ENCODE measurements at places on chromosomes 4 and X. TPM values are rescaled to one million over a fixed set of nuclear protein-coding genes. Genes with fewer than 3 reads are reported as not detected.

DNA sequence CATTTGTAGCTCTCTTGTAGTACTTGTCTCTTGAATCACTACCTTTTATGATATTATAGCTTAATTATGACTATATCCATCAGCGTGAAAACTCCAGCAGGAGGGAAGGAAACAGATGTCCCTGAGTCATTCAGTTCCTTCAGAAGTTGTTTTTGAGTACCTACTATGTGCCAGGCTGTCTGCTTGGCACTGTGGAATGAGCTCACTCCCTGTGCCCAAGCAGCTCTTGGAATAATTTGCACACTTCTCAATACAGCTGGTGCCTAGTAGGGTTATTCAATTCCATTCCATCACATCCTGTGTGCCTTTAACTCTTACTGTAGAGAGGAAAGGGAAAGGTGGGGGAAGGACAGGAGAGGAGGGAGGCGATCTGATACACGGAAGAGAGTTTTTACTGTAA, 77.1 kb downstream of the NFKB1 start:
- no peak overlapping the region for H3K4me3 ChIP-seq
- H3K27me3 ChIP-seq: no peaks in the 10 kb centered on the region
- H3K36me3 ChIP-seq: peaks cover under 1% of the 10 kb centered on the region

The BEX3 gene
- total RNA-seq: 595 TPM

DNA sequence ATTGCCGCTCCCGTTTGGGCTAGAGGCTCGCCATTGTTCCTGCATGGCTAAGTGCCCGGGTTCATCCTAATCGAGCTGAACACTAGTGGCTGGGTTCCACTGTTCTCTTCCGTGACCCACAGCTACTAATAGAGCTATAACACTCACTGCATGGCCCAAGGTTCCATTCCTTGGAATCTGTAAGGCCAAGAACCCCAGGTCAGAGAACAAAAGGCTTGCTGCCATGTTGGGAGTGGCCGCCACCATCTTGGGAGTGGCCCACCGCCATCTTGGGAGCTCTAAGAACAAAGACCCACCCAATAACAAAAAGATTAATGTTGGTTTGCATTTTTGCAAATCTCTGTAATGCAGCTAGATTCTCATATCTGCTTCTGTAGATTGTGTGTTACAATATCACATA, 299.0 kb downstream of the DCHS2 start:
- no peaks in the 10 kb centered on the region for H3K36me3 ChIP-seq
- no peak overlapping the region for H3K27ac ChIP-seq
- H3K4me1 ChIP-seq: no peaks in the 10 kb centered on the region
- no peaks in the 10 kb centered on the region for H3K27me3 ChIP-seq

The PDLIM3 gene
- 4.3 TPM for total RNA-seq

The UGT2A1 gene
- not detected for total RNA-seq

DNA sequence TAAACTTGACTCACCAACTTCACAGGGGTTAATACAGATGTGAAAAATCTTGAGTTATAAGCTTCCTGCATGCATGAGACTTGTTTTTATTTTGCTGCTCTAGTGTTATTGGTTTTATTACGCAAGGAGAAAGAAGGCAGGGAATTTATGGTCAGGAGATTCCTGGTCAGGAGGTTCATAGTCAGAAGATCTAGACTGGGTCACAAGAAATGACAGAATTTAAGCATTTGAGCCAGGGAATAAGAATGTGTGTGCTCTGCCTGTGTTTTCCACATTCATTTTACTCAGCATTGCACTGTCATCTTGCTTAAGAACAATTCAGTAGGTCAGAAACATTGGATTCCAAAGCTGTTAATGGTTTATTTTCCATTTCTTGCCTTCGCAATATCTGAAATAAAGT, 2522.1 kb downstream of the ARAP2 start:
- no peaks in the 10 kb centered on the region for H3K36me3 ChIP-seq

- H3K36me3 ChIP-seq: no peaks in the 10 kb centered on the region
- H3K4me1 ChIP-seq: no peaks in the 10 kb centered on the region
- H3K27me3 ChIP-seq: no peaks in the 10 kb centered on the region
- DNase-seq: no peak
- H3K27ac ChIP-seq: no peak overlapping the region
These were observed 111.9 kb upstream of the UNC5C start for GRCh38 chr4:95660719-95661118.

GRCh38 chr4:143046454-143046853, 138.3 kb upstream of the USP38 start:
- H3K36me3 ChIP-seq: no peaks in the 10 kb centered on the region
- H3K4me1 ChIP-seq: no peaks in the 10 kb centered on the region
- no peak overlapping the region for H3K27ac ChIP-seq
- DNase-seq: no peak

GRCh38 chr4:75048208-75048879, 115.4 kb downstream of the PARM1 start:
- no peaks in the 10 kb centered on the region for H3K36me3 ChIP-seq
- H3K27me3 ChIP-seq: no peaks in the 10 kb centered on the region
- peaks cover 5% of the 10 kb centered on the region for H3K4me1 ChIP-seq

The ZNF157 gene
- 0.97 TPM for total RNA-seq

The PAK3 gene
- total RNA-seq: 0.89 TPM

The TMEM156 gene
- total RNA-seq: not detected

- DNase-seq: no peak
- H3K4me1 ChIP-seq: peaks cover 3% of the 10 kb centered on the region
- no peaks in the 10 kb centered on the region for H3K27me3 ChIP-seq
These were observed 31.1 kb upstream of the PDLIM3 start for GRCh38 chr4:185566425-185566824.

The ZNF275 gene
- total RNA-seq: 11.0 TPM

DNA sequence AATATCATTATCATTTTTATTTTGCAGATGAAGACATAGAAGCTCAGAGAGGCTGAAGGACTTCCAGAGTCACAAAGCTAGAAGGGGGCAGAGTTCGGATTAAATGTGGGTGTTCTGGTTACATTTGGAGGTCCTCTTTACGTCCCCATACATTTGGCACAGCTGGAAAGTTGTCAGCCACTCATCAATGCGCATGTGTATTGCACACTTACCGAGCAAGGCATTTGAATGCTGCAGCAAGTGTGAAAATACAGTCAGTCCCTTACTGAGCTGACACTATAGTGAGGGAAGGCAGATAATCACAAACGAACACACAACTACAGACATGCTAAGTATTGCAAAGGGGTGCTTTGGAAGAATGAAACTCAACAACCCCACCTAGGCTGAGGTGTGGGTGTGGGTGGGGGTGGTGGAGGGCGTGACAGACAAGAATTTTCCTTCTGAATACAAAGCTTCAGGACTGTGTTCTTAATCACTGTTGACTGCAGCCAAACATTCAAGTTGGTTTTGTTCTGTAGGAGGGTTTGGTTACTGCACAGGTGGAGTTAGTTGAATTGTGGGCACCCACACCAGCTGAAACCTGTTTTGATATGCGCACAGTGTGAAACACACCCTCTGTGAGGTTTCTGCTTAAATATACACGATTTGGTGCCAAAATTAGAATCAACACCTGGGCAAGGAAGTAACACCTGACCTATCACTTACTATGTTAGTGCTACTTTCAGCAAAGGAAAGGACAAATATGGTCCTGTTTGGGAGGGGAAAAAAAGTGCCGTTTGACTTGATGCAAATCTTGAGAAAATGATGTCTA, 72.4 kb downstream of the COQ2 start:
- H3K36me3 ChIP-seq: no peaks in the 10 kb centered on the region
- no peak for DNase-seq
- no peak overlapping the region for H3K4me3 ChIP-seq
- no peaks in the 10 kb centered on the region for H3K27me3 ChIP-seq

GRCh38 chr4:148868191-148868590, 426.0 kb upstream of the NR3C2 start:
- peaks cover 26% of the 10 kb centered on the region for H3K27me3 ChIP-seq
- no peak for DNase-seq
- H3K36me3 ChIP-seq: no peaks in the 10 kb centered on the region
- no peak overlapping the region for H3K27ac ChIP-seq
- no peaks in the 10 kb centered on the region for H3K4me1 ChIP-seq

DNA sequence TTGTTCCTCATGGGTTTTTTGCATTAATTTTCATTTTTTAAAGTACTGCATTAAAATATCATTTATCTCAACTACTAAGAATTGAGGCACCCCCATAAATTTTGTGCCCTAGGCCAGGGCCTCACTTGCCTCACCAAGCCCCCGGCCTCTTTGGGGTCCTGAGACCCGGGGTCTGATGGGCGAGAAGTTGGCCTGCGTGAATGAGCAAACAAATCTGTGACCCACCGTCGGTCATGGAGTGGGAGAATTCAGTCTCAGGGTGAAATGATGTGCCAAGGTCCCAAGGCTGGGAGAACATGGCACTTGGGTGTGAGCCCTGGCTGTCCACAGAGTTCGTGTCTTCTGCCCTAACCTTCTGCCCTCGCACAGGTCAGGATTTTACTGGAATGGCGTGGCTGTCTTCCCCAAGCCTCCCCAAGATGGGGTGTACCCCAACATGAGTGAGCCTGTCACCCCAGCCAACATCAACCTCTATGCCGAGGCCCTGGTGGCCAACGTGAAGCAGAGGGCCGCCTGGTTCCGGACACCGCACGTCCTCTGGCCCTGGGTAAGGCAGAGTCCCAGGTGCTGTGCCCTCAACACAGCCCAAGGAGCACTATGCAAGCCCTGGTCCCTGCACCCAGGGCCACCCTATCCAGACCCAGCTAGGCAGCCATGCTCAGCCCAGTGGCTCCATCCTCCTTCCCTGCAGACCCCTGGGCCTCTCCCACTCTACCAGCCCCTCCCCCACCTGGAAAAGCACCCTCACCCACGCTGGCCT, 18.0 kb downstream of the MAN2B2 start:
- no peaks in the 10 kb centered on the region for H3K4me1 ChIP-seq
- no peak overlapping the region for H3K4me3 ChIP-seq
- no peaks in the 10 kb centered on the region for H3K36me3 ChIP-seq
- H3K27ac ChIP-seq: no peak overlapping the region
- H3K27me3 ChIP-seq: no peaks in the 10 kb centered on the region
- DNase-seq: no peak

DNA sequence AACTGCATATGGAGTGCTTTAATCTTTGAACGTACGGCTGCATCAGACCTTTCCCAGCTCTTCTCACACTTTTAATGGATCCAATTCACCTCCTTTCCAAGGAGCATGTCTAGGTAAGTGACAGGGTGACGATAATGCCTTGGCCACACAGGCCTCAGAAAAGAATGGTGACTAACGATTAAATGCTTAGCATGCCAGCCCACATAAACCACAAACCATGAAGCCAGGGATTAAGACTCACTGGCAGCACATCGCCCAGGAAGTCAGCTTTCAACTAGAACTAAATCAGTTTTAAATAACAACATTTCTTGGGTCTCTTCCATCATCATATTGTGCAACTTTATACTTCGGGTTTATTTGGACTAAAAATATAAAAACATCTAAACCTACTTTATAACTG, 28.7 kb downstream of the INPP4B start:
- H3K36me3 ChIP-seq: no peaks in the 10 kb centered on the region
- H3K27ac ChIP-seq: no peak overlapping the region
- H3K4me1 ChIP-seq: no peaks in the 10 kb centered on the region

DNA sequence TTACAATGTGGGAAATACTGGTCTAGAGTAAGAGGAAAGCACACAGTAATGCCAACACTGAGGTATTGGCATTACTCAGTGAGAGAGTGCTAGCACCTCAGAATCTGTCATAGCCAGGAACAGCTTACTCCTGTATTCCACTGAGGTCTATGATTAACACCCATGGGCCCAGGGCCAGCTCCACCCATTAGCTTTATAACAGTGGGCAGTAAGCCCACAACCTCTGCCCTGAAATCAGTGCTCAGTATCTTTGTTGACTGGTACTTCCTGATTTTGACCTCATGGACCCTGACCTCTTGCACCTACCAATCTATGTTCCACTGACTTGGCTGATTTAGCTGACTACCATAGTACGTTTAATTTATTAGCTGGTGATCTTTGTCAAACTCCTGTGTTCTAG, 56.1 kb downstream of the LANCL3 start:
- no peak overlapping the region for H3K27ac ChIP-seq
- no peaks in the 10 kb centered on the region for H3K4me1 ChIP-seq
- H3K27me3 ChIP-seq: no peaks in the 10 kb centered on the region
- no peaks in the 10 kb centered on the region for H3K36me3 ChIP-seq

The SRPX2 gene
- 1.4 TPM for total RNA-seq

The GC gene
- total RNA-seq: not detected

The ODAPH gene
- total RNA-seq: not detected

GRCh38 chrX:49970674-49971073, 48.3 kb downstream of the CLCN5 start:
- DNase-seq: no peak
- H3K4me1 ChIP-seq: no peaks in the 10 kb centered on the region
- H3K36me3 ChIP-seq: no peaks in the 10 kb centered on the region
- no peaks in the 10 kb centered on the region for H3K27me3 ChIP-seq

GRCh38 chr4:124738994-124739393, 26.5 kb upstream of the ANKRD50 start:
- no peaks in the 10 kb centered on the region for H3K36me3 ChIP-seq
- no peak overlapping the region for H3K27ac ChIP-seq
- no peak overlapping the region for H3K4me3 ChIP-seq

DNA sequence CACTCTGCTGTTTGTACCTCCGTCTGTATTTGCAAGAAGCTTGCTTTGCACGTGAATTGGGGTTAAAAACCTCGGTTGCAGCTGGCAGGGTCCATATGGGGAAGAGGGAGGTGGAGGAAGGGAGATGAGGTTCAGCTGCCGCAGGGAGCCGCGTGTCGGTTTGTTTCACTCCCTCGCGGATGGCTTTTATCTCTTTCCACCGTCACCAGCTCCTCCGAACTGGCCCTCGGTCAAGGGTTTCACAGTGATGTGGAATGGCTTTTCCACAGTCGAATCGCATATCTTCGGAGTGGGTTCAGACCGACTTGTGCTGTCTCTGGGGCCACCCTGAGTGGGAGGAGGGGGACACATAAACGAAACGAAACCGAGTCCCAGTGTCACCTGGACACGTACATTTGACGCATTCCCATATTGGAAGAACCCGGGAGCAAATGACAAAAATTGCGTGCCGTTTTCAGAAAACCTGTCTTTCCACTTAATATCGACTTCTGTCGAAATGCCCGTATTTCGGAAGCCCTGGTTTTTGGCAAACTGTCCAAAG, 929 bp downstream of the ZBTB33 start:
- H3K36me3 ChIP-seq: peaks cover 25% of the 10 kb centered on the region
- H3K4me1 ChIP-seq: no peaks in the 10 kb centered on the region
- peak overlapping the region; percentile 96 for H3K4me3 ChIP-seq
